ENCODE measurements at places on chromosomes 5 and 9.

GRCh38 chr5:83157163-83157562, 79.8 kb downstream of the XRCC4 start:
- no peak for DNase-seq

DNA sequence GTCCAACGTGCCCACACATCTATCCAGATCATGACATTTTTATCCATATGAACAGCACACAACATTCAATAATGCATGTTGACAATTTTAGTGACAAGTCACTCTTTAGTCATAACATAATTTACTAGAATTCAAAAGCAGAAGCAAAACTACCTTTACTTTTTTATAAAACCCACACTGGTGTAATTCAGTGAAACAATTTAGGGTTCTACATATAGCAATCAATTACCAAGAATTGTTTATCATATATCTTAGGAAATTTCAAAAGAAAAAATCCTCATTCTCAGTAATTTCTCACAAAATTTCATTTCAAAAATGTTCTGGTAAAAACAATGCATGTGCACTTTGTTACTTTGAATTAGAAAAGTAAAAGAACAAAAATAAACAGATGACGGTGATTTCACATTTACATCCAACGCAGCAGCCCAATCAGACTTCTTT, 12.6 kb downstream of the AUH start:
- no peak for DNase-seq

GRCh38 chr5:171978016-171978415, 28.4 kb downstream of the FBXW11 start:
- no peak for DNase-seq

DNA sequence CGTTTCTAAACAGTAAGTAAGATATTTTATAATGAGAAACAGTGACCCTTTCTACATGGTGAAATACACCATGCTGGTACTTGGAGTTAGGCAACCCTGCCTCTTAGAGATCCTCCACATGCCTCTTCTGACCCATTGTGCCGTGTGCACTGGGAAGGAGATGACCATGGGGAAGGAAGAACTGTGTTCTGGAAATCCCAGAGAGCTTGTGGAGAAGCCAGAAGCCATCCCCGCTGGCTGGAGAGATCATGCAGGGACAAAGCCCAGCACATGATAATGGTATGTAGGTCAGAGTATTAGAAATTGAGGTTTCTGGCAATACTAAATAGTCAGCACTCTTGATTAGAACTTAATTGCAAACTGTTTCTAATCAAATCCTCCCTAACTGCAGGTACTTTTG, 307.3 kb downstream of the FBXL7 start:
- DNase-seq = no peak

DNA sequence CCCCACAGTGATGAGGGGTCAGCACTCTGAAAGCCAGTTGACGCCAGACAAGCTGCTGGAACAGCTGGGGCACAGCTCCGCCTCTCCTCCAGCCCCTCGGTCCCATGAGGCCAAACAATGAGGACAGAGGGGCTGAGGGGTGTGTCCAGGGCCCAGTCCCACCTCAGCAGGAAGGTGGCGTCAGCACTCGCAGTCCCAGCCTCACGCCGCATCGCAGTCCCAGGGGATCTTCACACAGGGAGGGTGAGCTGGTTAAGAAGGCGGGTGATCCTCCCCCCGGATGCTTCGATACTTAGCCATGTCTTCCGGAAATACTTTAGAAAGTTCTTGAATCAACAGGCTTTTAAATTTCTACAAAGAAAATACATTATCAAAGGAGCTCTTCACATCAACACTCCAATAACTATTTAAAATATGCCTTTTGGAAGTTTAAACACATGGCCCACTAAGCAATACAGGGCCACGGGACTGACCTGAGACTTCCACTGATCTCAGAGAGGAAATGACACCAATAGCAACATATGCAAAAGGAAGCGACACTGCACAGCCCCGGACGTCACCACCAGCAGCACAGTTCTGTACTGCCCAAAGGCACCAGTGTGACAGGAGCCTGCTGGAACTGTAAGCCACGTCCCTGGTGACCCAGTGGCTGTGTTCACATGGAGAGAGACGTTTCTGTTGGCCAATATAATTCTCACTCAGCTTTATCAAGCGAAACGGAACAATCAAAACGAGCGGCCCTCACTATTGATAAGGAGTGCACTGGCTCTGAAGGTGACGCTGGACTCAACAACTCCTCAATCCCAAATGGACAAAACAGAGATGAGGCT, 5.9 kb downstream of the MED10 start:
- no peak for DNase-seq

- no peak for DNase-seq
Measured at GRCh38 chr9:138103849-138104206, 226.2 kb downstream of the CACNA1B start.

- no peak for DNase-seq
Measured at GRCh38 chr9:2321523-2322148, 300.0 kb upstream of the VLDLR start.

All from 8988T (cell line).